ENCODE measurements at places on chromosomes 7 and 10.

DNA sequence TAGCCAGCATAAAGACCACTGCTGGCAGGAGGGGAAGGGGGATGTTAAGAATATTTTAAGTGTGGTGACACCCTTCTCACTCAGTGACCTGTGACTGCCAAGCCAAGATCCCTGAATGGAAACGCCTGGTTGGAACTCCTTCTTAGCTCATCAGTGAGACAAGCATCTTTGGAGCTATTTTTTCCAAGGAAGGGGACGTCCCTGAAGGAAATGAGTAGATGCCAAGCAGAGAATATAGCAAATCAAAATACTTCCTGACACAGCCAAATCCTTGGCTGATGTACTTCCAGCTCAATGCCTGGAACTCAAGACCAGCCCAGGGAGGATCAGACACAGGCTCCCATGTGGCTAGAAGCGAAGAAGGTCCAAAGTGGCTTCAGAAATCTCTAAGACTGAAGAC is 82.2 kb downstream of the SORBS1 start:
- no peak for DNase-seq

DNA sequence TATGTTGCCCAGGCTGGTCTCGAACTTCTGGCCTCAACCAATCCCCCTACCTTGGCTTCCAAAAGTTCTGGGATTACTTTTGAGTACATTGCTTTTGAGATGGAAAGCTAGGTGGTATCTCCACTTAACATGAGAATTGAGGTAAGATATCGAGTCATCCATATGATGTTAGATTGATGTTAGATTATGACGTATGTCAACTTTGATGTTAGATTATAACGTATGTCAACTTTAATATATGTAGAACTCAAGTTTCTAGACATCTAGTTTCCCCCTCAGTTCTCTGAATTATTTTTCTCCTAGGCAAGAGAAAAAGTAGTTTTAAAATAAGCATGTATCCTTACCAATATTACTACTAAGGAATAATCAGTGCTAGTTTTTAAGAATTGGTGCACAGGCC is 20.0 kb downstream of the SHOC2 start:
- DNase-seq, result no peak

- no peak for DNase-seq
Observed at GRCh38 chr7:103630318-103630717, 184.3 kb upstream of the SLC26A5 start.

DNA sequence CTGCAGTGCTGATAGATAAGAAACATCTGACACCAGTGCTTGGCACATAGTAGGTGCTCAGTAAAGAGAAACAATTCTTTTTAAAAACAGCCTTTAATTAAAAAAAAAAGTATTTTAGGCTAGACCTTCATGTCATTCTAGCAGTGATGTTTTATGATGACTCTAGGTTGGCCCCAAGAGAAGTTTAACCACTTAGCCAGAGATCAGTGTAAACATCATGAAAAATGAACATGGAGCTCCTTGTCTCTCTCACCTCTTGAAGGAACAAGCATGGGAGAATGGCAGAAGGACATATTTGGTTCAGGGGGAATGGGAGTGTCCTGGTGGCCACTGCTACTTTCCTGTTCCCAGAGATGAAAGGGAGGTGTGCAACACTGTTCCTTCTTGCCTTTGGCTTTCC is 641.0 kb downstream of the LRMDA start:
- DNase-seq, result no peak

DNA sequence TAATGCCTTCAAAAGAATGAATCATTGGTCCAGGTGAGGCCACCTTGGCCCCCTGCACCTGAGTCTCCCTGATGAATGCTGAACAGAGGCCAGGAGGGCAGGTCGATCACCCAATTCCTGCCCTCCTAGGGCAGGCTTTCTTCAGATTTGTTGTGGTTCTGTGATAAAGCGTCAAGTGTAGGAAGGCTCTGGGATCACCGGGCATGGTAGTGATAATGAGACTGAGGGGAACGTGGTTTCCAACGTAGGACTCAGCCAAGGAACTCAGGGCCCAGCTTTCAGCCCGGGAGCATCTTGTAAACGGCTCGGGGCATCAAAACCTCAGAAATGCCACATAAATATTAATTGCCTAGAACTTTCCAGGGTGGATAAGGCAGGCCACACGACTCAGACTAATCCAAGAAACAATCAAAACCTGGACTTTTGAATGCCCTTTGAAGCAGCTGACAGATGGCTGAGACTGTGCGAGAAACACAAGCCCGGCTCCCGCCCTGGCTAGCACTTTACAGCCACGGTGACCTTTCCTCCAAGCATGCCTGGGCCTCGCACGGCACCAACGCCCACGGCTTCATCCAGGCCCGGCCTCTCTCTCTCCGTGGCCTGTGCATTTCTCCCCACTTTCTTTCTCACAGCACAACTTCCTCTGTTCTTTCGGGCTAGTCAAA is 239.3 kb upstream of the GRB10 start:
- DNase-seq, result no peak

GRCh38 chr10:23445591-23445990 is 6.7 kb downstream of the OTUD1 start:
- no peak for DNase-seq

DNA sequence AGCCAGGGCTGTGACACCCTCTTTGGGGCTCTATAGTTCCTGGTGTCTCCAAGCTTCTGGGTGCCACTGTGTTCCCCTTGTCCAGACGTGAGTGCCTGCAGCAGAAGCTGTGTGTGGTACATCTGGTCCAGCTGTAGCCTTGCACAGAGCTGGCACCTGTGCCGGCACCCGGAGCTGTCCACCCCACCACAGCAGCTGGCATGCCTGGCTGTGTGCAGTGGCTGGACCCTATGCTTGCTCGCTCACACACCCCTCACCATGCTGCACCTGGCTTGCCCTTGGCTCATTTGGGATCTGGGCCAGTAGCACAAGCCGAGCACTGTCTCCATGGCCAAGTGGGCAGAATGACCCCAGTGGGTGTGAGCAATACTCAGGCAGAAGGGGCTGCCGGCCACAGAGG is 10.6 kb downstream of the DNAJB9 start:
- no peak for DNase-seq

DNA sequence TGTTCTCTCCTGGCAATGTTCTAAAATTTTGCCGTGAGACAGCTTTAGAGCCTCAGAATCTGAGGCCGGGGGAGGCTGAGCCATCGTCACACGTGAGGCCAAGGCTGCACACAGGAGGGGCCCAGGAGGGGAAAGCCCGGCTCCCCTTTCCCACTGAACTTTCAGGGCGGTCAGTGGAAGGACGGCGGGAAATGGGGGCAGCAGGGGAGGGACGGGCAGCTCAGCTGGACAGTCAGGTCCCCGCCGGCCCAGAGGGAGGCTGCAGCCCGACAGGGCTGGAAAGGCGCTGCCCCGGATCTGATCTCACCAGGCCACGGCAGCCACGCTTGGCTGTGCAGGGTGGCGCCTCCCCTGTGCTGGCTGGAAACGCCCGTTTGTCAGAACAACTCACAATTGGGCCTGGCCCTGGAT is 43.3 kb upstream of the ADGRA1 start:
- DNase-seq, result no peak

DNA sequence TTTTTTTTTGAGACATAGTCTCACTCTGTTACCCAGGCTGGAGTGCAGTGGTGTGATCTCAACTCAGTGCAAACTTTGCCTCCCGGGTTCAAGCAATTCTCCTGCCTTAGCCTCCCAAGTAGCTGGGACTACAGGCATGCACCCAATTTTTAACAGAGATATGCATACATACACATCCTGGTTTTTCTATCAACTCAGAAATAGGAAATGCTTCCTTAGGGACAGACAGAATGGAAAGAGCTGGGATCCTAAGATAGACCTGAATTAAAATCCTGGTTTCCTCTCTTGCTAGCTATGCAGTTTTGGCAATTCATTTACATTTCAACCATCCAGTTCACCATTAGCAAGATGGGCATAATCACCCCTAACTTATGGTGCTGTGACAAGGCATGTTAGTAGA is 347.5 kb downstream of the GPAM start:
- DNase-seq, result no peak

DNA sequence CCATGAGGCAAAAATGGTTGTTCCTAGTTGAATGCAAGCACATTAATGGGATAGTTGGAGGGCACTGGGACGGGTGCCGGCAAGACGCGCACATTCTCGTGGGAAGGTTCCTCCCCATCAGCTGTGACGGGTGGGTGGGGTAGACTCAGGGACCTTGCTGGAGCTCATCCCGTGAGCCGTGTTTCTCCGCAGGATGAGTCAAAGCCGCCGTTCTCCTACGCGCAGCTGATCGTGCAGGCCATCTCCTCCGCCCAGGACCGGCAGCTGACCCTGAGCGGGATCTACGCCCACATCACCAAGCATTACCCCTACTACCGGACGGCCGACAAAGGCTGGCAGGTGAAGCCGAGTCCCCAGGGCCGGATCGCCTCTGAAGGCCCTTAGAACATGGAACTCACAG is 20.4 kb upstream of the AP5Z1 start:
- DNase-seq, result no peak

DNA sequence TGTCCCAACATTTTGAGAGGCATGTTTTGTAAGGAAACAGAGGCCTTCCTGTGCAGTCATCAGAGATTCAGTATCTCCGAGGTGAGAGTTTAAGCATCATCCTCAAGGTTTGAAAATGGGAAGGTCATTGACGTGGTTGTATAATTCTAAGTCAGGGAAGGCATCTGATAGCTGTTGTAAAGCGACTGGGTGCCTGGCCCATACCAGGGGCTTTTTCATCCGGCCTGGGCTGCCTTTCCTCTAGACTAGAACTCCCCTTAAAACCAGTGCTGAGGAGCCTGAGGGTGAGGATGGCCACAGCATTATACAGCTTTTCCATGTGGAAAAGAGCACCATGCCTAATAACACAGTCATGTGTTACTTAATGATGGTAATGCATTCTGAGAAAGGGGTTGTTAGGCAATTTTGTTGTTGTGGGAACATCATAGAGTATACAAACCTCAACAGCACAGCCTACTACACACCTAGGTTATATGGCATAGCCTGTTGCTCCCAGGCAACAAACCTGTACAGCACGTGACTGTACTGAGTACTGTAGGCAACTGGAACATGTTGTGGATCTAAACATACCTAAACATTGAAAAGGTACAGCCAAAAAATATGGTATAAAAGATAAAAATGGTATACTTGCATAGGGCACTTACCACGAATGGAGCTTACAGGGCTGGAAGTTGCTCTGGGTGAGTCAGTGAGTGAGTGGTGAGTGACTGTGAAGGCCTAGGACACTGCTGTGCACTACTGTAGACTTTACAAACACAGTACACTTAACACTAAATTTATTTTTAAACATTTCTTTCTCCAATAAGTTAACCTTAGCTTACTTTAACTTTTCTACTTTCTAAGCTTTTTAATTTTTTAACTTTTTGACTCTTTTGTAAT is 13.5 kb upstream of the CACUL1 start:
- no peak for DNase-seq

DNA sequence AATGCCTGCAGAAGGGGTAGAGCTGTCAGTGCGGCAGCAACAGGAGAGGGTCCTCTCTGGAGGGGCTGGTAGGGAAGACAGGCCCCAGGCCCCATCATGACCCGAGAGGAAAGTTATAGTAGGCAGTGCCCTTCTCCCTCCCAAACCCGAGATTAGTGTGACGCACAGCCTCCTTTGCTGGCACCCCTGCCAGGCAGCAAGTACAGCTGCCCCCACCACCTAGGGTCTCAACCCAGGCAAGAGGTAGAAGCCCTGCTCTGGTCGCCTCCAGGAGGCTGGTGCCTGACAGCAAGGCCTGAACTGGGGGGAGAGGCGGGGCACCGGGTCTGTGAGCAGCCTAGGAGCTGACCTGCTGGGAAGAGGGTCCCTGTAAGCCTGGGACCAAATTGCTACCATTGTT is 15.5 kb downstream of the LOXL4 start:
- DNase-seq, result no peak

DNA sequence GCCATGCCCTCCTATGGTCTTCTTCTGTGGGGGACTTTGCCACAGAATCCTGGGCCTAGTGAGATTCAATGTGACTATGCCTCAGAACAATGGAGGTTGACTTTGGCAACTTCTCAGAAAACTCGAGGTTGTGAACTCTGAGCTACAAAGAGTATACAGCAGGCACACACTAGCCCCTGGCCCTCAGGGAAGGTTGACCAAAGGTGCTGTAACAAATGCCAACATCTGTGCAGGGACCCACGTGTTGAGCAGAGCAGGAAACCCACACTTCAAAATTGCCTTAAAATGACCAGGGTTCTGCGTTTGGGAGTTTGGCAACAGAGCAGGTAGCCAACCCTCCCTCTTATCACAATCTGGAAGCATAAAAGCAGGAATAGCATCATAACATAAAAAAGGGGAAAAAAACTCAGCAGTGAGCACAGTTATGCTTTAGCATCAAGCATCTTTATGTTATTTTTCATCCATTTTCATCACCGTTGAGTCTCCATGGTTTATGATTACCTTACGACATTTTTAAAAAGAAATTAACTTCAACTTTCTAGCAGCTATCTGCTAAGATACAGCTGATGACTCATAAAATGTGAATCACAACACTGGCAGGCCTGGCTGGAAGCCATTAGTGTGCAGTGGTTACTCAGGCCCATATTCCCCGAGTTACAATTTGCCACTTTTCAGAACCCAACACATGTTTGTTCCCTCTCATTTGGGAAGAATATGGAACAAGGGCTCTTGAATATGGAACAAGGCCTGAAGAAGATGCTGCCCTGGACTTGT is 11.1 kb downstream of the PRLHR start:
- DNase-seq, result no peak

DNA sequence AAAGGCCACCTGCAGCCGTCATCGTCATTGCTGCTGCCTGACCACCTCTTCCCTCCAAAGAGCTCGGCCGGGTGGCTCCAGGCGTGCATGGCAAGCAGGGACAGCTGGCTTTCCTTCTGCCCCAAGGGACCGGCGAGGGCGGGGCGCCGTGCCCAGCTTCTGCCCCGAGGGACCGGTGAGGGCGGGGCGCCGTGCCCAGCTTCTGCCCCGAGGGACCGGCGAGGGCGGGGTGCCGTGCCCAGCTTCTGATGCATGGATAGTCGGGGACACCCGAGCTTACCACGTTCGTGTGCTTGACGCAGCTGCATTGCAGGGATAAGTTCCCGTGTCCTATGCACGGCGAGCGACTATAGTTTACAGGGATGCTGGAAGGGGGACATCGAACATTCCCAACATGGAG is 27.0 kb downstream of the CFAP46 start:
- no peak for DNase-seq

GRCh38 chr7:107394276-107394675 is 75.6 kb upstream of the GPR22 start:
- DNase-seq, result no peak

DNA sequence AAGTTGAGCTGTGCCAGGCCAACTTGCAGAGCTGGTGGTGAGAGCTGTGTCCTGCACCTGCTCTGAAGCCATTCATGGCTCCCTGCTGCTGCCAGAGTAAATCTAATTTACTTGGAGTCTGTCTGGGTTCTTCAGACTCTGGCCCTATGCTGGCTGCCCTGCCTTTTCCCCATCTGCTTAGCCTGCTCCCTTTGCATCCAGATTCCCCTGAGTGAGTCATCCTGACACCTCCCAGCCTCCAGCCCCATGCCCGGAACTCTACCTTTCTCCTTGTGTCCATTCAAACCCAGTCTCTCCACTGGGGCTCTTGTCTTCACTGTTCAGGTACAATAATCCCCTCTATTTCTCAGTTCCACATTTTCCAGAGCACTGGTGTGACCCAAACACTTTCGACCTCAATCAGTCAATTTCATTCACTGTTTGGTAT is 434.4 kb upstream of the ZMIZ1 start:
- DNase-seq, result no peak

All from NK-92 treated with Interleukin-12 subunit alpha and Interleukin-12 subunit beta, amount 100 ng/mL, for 24 hours (cell line).